ENCODE measurements at places on chromosomes 16 and 17.

DNA sequence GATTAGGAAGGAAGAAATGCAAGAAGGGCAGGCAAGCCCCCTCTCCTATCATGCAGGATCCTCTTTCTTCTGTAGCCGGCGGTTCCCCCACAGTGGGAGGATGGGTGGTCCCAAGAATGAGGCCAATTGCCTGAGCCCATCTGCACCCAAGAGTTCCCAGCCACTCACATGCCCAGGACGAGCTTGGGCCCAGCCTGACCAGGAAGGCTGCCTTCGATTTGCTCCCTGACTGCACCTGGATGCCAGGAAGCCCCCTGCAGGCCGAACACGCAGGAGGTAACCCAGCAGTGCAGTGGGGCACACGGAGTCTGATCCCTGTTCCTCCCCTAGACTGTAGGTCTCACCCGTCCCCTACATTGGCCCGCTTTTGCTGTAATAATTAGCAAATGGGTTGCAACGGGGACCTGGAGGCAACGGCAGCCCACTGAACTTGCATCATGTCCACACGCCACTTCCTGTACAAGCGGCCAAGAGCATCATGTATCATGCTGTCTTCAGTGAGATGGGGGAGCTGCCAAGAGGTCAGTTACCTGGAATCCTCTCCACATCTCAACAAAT lies 67.5 kb downstream of the AMFR start:
- no peak for DNase-seq

GRCh38 chr17:21505819-21506815 lies 130.0 kb downstream of the KCNJ12 start:
- no peak for DNase-seq

DNA sequence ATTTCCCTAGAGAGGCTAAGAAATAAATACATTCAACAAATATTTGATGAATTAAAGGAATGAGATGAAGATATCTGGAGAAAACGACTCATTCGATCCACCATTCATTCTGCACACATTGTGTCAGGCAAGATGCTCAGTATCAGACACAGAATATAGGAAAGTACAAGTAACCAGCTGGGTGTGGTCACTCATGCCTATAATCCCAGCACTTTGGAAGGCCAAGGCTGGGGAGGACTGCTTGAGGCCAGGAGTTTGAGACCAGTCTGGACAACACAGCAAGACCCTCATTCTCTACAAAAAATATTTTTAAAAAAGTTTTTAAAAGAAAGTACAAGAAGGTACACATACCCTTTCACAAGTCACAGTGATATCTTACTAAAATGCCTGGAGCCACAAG lies 42.3 kb downstream of the CRLF3 start:
- no peak for DNase-seq

DNA sequence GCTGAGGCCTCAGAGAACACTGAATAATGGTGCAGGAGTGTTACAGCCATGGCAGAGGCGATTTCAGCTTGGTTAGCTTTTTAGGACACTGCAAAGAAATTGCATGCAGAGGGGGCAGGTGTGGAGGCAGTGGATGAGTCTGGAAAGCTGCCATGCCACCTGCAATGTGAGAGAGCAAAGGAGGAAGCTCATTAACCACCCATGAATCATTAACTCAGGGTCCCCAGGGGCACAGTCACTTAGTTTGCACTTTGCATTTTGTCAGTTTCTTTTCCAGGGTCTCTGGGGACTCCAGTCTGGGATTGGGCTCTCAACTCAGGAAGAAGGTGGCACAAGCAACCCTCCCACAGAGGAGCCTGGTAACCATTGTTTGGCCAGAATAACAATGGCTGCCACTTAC lies 132.9 kb downstream of the USP31 start:
- no peak for DNase-seq

DNA sequence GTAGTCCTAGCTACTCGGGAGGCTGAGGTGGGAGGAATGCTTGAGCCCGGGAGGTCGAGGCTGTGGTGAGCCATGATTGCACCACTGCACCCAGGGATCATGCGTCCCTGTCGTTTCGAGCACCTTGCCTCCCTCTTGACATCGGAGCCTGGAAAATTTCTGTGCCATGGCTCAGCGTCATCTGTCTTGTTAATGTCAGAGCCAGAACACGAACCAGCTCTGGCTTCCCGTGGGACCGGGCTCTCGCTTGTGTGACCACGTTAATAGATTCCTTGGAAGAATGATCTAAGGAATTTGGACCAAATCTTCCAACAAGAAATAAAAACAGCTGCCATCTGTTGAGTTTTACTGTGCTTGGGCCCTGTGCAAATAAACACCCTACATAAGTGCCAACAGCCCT lies 117.7 kb downstream of the ABCC1 start:
- DNase-seq, result peak; percentile 67

- DNase-seq, result peak; percentile 39
Observed at GRCh38 chr16:29710227-29711219, 31.5 kb downstream of the QPRT start.

- DNase-seq, result no peak
Observed at GRCh38 chr16:82585675-82586074, 41.1 kb upstream of the CDH13 start.

GRCh38 chr16:24737391-24737871 lies 8.0 kb downstream of the TNRC6A start:
- DNase-seq, result no peak

DNA sequence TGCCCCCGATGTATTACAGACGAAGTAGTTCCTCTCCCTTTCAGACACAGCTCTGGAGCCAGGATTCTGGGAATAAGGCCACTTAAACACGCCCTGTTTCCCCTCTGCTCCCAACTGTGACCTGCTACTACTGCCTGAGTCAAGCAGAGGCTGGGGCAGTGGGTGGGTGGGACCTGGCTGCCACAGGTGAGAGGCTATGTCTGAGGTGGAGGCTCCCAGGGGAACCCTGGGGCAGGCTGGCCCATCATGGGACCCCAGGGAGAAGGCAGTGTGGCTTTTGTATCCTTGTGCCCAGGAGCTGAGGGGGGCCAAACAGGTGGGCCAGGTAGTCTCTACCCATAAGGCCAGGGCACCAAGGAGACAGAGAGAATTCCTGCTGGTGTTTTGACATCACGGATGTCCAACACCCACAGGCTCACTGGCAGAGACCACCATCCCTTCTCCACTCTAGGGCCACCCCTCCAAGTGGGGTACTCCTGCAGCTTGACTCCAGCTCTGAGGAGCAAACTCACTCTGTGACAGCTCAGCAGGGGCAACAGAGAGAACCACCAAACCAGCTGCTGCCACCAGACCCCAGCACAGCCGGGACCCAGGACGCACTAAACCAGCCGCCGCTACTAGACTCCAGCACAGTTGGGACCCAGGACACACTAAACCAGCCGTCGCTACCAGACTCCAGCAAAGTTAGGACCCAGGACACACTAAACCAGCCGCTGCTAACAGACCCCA lies 105.3 kb upstream of the SMURF2 start:
- DNase-seq, result no peak

GRCh38 chr16:83661656-83662055 lies 146.1 kb upstream of the HSBP1 start:
- DNase-seq, result no peak

- no peak for DNase-seq
Observed at GRCh38 chr16:56986361-56986760, 3.0 kb upstream of the NLRC5 start.

GRCh38 chr16:8867216-8867931 lies 1.4 kb downstream of the CARHSP1 start:
- DNase-seq, result no peak

- DNase-seq, result peak; percentile 39
Observed at GRCh38 chr17:67629971-67630320, 87.8 kb upstream of the NOL11 start.

GRCh38 chr17:35808240-35808961 lies 883 bp upstream of the TAF15 start:
- DNase-seq, result no peak

DNA sequence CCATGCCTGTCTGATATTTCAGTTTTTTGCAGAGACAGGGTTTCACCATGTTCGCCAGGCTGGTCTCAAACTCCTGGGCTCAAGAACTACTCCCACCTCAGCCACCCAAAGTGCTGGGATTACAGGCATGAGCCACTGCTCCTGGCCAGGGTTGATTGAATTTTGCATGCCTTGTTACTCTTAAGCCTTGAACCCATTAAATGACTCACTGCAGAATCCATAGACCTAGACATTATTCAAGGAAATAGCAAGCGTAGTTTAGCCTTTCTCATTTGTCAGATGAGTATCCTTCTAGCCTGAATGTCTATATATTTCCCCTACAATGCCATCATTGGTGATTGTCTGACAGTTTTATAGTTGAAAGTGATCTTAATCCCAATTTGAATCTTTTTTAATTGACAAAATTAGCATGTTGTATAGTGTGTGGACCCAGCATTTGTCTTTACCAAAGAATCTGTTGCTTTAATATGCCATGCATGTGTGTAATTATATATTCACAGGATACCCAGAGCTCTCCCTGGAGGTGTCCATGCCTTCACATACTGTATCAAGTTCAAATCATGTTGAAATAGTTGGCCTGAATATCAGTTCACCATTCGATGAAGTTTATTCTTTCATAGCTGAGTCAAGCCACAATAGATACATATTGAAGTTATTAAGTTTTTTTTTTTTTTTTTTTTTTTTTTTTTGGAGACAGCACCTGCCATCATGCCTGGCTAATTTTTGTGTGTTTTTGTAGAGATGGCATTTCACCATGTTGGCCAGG lies 321.0 kb downstream of the CPPED1 start:
- DNase-seq, result no peak

DNA sequence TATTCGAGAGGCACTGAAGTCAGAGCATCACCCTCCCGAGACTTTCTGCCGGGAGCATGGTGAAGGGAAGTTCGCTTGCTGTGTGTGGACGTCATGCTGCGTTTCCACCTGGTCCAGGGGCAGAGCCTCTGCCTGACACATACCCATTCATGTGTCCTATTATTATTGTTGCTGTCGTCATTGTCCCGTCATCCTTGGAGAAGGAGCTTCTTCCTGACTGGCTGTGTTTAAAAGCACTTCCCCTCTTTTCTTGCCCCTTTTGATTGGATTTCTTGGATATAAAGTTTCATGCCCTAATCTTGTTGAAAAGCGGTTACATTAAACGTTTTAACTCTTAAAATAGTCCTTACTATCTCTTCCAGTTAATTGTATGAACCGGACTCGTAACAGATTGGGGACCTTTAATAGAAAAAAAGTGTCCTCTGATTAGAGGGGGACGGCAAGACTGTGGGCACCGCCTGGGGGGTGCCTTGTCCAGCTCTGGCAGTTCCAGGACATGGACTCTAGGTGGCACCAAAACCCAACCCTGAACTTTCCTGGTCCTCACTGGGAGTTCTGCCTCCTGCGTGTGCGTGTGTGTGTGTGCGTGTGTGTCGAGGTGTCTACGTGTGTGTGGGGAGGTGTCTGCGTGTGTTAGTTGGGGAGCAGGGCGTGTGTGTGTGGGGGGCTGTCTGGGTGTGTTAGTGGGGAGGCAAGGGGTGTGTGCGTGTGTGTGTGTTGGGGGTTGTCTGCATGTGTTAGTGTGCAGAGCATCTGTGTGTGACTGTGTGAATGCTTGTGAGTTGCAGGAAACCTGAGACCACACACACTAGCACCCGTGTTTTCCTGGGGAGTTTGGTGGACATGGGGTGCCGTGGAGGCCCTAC lies 133.3 kb upstream of the CIBAR2 start:
- peak; percentile 49 for DNase-seq

DNA sequence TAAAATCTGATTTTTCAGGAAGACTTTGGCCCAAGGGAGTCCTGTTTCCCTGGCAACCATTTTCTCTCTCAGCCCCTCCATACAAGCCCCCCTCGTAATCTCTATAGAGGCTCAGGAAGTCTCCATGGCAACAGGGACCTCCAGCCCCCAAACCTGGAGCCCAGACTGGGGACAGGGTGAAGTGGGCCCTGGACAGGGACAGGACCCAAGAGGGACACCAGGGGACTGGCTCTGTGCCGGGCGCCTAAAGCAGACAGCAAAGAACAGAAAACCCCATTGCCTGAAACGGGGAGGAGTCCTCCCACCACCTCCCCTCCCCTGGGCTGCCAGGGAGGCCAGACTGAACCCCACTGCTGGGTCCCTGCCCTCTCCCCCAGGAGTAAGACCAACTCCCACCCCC lies 40.6 kb downstream of the CPNE2 start:
- no peak for DNase-seq

DNA sequence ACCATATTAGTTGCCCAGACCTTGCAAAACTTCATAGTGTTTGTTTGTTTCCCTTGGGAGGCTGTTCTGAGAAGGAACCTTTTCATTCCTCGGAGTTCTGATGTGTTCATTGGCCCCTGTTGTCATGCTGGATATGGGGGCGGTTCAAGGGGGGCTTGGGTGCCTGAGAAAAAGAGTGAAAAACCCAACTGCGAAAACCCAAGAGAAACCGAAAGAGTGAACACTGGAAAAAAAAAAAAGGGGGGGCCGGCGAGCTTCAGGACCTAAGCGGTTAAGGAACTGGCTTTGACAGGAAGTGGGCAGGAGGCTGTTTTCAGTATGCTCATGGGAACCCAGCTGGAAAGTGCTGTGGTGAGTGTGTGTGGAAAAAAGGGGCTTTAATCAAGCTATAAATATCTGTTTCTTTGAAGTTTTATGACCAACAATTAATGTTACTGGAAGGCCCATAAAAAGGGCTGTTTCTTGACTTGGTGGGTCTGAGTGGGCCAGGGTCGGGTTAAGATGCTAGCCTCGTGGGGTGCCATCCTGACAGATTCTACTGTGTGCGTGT lies 510.7 kb downstream of the MAF start:
- no peak for DNase-seq

DNA sequence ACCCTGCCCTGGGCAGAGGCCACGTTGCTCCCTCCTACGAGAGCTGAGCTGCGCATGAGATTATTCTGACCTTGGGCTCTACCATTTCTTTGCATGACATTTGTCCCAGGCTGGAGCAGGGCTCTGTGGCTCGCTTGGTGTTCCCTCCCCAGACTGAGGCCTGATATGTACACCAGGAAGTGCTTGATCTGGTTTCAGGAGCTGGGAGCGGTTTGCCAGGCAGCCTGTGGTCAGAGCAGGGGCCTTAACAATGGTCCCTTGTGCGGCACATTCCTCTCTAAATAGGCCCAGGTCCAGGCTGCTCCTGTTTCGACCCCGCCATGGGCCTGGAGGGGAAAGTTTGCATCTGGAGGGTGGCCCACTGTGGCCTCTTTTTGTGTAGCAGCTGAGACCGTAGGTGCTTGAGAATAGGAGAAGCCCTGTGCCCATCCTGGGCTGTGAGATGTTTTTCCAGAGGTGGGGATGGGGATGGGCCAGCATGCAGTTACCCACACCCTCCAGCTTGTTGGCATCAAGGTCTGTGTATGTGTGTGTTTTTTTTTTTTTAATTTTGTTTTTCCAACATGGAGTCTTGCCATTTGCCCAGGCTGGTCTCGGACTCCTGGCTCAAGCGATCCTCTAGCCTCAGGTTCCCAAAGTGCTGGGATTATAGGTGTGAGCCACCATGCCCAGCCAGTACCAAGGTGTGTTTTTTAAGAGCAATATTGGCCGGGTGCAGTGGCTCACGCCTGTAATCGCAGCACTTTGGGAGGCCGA lies 253.9 kb downstream of the SEC14L1 start:
- DNase-seq, result no peak

- DNase-seq, result peak; percentile 57
Observed at GRCh38 chr17:66268247-66268927, 34.0 kb upstream of the PRKCA start.

All from GM04504 (cell line).